ENCODE measurements at places on chromosomes 11 and 22. TPM values are rescaled to one million over a fixed set of nuclear protein-coding genes. Genes with fewer than 3 reads are reported as not detected.

DNA sequence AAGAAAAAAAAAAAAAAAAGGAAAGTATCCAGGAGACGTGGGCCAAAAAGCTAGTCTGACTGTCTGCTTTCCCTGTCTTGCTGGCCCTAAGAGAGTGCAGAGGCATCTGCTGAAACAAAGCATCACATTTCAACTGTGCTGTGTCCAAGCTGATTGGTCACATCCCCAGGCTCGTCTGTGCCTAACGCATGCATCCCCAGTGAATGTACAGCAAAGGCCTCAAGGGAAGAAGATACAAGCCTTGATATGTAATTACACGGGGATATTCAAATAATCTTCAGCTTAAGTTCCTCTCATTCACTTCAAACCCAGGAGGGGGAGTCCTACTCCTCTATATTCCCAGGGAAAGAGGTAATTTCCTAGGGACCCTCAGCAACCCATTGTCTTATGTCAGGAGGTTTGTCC, 5.4 kb upstream of the SORL1 start:
- DNase-seq = no peak

Gene OR52H1
- total RNA-seq = 1.4 TPM

- no peak for DNase-seq
These were observed 59.0 kb upstream of the CD82 start for GRCh38 chr11:44506375-44507016.

DNA sequence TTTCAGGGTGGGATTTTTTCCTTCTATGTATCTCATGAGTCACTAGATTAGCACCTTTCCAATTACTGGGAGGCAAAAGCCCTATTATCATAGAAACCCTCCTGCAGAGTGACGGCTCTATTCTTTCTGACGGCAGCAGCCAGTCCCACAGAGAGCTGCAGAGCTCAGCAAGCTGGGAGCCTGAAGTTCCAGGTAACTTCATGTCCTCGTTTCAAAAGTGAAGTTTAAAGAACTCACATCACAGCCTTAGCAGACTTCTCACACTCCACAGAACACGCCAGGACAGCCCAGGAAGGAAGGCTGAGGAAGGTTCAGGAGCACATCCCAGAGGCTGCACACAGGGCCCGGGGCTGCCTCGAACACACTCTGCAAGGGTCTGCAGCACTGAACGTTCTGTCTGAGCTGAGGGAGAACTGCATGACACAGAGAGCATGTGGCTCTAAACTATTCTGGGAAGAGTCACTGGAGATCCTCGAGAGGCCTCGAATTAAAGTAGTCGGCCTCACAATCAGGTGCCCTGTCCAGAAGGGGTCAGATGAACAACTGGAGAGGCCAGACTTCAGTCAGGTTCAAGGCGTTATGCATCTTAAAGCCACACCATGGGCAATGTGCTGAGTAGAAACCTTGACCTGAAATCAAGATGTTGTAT, 104.2 kb upstream of the DRD2 start:
- no peak for DNase-seq

DNA sequence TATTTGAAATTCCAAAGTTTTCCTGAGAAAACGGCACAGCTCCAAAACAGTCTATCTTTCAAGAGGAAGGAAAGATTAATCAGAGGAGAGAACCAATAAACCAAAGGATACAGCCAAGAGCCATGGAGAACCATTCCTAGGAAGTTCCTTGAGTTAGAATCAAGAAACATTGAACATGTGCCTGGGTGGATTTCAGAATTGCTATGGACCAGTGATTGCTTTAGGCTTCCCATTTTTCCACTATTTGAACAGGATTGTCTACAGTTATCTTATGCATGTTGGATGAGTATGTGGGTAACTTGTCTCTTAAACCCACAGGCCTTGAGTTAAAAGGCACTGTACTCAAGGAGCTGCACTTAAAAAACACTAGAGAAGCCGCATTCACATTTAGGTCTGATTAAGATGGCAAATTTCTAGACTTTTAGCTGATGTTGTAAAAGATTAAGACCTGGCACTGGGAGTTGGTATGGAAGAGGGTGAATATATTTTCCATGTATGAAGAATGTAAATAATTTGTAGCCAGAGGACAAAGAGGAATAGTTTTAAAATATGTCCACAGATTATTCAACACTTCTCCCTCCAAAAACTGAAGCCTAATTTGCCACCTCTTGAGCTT, 11.2 kb upstream of the DEUP1 start:
- DNase-seq = no peak

DNA sequence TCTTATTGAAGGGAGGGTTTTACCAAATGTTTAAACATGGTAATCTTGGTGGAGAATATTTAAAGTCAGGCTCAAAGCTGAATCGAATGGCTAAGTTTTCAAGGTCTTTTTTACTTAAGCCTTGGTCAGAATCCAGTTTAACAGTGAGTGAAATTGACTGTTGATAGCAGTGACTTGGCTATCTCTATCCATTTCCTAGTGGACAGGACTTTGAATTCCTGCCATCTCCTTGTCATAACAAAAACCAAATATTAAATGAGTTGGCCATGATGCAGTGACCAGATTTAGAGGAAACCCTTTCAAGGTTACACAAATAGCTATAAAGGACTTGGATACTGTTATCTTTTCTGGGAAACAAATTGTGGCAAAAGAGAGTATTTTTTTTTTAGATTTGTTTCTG, 92.0 kb downstream of the JRKL start:
- no peak for DNase-seq

- DNase-seq = no peak
These were observed 118.4 kb downstream of the TEAD1 start for GRCh38 chr11:12792590-12792989.

Gene DPP3
- total RNA-seq = 9.9 TPM

- no peak for DNase-seq
These were observed 7.4 kb downstream of the MAPK8IP1 start for GRCh38 chr11:45892856-45893255.

Gene UCP3
- total RNA-seq = 1.6 TPM

Gene MAP6
- 7.1 TPM for total RNA-seq

Gene MPPED2
- total RNA-seq = 10.1 TPM
